ENCODE measurements at places on chromosomes 12 and 14.

- DNase-seq: no peak
Measured at GRCh38 chr12:16063726-16064125, 152.6 kb downstream of the DERA start.

DNA sequence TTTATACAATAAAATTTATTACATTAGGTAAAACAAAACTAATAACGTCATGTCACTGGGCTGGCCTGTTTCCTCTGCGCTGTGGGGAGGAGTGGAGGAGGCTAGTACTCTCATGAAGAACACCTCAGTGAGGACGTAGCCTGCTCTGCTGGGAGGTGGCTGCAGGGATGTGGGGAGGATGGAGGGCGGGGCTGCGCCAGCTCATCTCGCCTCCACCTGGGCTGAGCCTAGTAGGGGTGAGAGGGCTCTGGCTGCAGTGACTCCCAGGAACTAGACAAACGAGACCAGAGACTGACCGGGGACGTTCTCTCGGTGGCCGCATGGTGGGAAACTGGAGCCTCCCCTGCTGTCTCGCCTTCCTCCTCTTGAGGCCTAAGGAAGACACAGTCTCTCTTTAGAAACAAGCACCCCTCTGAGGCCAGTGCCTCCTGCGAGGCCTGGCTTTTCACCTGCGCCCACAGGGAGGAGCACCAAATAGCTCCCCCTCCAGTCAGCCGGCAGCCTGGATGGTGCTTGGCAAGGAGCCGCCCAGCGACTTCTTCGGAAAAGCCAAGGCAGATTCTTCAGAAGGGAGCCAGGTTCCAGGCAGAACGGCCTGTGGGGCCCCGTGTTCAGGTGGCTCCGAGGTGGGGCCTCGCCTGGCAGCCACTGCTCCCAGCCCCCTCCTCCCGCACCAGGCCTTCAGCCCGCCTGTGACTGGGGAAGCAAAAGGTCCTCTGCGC lies 62.4 kb downstream of the PLEKHG3 start:
- DNase-seq: no peak

- DNase-seq: no peak
Measured at GRCh38 chr14:101790232-101790631, 28.7 kb downstream of the PPP2R5C start.

GRCh38 chr12:40107098-40107802 lies 1.4 kb upstream of the SLC2A13 start:
- DNase-seq: peak; percentile 70

- no peak for DNase-seq
Measured at GRCh38 chr12:95337146-95337545, 119.5 kb downstream of the VEZT start.

DNA sequence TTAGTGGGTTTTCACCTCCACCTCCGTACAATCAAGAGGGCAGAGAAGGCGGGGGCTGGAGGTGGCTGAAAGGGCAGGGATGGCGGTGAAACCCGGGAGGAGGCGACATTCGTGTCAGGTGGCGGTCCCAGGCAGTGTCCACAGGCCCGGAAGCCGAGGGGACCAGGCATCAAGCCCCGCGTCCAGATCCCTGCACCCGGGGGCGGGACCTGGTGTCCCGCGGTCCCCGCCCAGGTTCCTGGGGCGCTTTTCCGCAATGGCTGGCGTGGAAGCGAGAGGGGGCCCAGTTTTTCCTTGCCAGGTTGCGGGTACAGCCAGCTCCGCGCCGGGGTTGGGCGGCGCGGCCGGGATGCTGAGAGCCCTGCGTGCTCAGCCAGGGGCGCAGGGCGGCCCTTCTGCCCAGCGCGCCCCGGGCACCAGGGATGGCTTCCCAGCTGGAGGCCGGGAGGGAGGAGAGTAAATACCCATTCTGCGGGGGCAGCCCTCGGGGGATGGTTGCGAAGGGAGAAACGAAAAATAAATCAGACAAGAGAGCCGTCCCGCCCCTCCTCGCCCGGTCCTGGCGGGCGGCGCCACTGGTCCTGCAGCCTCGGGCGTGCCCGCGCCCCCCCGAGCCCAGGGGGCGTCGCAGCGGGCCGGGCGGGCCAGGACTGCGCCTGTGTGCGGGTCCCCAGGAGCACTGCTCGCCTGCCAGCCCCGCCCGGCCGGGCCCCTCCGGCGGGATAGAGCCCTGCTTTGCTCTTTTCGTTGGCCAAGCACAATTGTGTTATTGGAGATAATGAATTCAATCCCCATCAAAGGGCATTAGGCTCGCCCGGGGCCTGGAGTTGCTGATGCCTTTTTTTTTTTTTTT lies 11.5 kb downstream of the FOXA1 start:
- DNase-seq: no peak

GRCh38 chr12:52156757-52157565 lies 34.9 kb downstream of the KRT80 start:
- peak; percentile 92 for DNase-seq

DNA sequence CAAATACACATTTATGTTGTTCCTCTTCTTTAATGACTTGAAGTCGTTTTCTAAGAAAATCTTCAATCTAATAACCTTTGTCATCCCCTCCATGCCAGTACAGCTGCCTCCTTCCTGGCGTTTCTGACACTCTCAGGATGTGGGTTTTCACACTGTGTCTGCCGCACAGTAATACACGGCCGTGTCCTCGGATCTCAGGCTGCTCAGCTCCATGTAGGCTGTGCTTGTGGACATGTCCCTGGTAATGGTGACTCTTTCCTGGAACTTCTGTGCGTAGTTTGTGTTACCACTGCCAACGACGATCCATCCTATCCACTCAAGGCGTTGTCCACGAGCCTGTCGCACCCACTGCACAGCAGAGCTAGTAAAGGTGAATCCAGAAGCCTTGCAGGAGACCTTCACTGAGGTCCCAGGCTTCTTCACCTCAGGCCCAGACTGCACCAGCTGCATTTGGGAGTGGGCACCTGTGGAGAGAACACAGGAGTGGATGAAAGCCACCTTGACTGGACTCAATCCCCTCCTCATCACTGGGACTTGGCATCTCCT lies 1095.9 kb downstream of the TMEM121 start:
- DNase-seq: no peak

DNA sequence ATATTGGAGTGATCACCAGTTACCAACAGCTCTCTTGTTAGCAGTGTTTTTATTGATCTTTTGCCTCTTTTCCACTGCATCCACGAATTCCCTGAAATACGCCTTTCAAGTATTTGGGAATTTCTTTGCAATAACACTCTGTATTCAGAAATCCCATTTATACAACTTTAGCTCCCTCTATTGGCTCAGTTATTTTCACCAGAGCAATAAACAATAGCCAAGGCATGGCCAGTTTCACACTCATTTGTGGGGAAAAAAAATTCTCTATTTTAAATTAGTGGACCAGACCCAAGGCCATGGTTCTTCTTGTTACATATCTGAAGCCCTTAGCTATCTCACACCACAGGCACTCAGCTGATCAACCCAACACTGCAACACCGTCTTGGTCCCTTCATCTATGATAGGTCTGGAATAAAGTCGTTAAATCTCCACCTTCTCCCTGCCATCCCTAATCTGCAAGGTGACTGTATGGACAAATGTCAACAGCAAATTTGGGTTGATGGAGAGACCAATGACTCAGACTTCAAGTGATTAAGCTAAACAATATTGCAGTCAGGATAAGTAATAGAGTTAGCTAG lies 92.4 kb upstream of the TMEM260 start:
- DNase-seq: no peak

- no peak for DNase-seq
Measured at GRCh38 chr14:82045339-82045738, 511.7 kb upstream of the SEL1L start.

- DNase-seq: peak; percentile 33
Measured at GRCh38 chr14:32201816-32202490, at the start of gene RNU6-7. Gene RNU6-7, plus strand, starts transcription at chr14:32202045.

DNA sequence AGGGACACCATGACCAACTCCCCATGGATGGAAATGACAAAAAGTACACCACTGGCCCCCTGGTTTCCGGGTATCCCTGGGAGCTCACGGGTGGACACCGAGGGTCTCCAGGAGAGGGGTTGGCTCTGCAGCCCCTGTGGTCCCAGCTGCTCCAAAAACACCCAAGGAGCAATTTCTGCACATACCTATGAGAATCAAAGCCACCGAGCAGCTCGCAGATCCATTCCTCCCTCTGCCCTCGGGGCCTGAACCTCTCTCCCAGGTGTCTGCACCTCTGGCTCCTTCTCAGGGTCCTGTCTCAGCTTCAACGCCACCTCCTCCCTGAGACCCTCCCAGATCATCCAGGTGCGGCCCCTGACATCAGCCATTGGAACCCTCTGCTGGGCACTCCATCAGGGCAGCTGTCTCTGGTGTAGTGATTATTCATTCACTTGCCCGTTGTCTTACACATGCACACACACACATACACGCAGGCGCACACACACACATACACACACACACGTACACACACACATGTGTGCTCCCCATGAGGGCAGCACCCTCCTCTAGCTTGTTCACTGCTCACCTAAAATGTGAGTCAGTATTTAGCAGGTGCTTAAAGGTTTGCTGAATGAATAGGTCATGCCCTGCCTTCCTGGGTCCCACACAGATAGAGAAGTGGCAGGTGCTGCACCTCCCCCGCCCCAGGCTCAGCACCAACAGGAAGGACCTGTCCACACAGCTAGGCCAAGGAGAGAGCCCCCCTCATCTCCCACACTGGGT lies 5.9 kb downstream of the RIMBP2 start:
- no peak for DNase-seq

DNA sequence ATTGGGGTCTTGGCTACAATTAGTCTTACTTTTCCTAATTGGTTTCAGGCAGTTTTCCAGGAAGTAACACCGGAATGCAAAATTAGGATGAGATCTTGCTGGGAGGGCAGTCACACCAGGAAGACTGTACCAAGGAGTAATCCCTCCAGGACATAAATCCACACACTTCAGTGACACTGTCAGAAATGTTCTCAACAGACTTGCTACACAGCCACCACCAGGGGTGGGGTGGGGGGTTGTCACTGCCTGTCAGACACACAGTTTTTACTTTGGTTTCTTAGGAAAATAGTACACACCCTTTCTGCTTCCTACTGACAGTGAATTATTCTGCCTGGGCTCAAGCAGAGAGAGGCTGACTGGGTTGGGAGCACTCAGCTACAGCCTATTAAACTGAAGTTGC lies 102.9 kb upstream of the CCDC196 start:
- DNase-seq: no peak

DNA sequence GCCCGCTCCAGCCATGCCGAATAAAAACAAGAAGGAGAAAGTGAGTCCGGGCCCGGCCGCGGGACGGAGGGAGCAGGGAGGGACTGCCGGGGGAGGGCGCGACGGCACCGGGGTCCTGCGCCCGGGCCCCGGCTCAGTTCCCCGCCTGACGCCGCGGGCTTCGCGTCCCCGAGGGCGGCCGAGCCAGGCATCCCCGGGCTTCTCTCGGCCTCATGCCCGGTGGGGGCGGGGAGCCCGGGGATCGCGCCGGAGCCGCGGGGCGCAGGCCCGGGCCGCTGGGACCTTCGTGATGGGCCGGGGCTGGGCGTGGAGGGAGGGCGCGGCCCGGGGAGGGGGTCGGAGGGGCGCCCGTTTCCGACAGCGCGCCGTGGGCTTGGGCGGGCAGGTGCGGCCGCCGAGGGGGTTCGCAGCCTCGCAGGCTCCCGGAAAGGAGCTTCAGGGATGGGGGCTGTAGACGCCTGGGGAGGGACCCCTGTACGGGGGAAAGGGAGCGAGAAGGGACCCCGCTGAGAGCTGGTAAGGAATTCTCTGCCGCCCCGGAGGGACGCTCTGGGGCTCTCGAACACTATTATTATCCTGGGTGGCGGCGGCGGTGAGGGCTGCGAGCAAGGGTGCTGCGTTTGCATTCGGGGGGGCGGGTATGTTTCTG lies 496 bp downstream of the PPP2R5C start:
- peak; percentile 80 for DNase-seq

- no peak for DNase-seq
Measured at GRCh38 chr12:11780521-11781101, 131.1 kb downstream of the ETV6 start.

DNA sequence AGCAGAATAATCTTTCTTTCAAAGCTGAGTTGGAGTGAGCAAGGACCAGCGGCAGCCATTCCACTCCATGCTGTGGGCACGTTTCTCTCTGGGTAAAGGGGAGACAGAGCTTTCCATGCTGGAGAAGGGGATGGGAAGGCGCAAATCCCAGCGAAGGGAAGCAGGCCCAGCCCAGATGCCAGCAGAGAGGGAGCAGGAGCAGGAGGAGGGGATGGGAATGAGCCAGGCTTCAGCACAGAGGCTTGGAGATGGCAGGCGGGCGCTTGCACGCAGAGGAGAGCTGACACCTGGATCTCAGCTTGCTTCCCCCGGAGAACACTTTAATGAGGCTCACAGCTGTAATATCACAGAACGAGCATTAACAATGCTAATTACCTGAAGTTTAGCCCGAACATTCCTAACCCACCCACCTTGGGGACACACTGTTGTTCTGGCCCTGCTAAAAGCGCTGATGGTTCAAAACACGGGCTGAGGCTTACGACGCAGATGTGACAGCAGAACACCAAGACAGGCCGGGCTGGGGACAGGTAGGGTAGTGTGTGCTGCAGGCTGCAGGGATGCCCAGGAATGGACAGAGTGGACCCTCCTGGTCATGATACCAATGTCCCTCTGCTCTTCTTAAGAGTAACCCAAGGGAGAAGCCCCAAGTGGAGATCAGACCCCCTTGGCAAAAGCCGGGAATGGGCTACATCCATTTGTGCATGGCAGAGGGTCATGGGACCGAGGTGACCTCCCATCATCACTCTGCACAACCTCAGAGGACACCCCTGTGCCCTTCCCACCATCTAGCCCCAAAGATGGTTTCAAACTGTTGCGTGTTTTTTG lies 288.6 kb downstream of the DPF3 start:
- no peak for DNase-seq

GRCh38 chr14:76876076-76876475 lies 49.9 kb downstream of the LRRC74A start:
- peak; percentile 86 for DNase-seq

DNA sequence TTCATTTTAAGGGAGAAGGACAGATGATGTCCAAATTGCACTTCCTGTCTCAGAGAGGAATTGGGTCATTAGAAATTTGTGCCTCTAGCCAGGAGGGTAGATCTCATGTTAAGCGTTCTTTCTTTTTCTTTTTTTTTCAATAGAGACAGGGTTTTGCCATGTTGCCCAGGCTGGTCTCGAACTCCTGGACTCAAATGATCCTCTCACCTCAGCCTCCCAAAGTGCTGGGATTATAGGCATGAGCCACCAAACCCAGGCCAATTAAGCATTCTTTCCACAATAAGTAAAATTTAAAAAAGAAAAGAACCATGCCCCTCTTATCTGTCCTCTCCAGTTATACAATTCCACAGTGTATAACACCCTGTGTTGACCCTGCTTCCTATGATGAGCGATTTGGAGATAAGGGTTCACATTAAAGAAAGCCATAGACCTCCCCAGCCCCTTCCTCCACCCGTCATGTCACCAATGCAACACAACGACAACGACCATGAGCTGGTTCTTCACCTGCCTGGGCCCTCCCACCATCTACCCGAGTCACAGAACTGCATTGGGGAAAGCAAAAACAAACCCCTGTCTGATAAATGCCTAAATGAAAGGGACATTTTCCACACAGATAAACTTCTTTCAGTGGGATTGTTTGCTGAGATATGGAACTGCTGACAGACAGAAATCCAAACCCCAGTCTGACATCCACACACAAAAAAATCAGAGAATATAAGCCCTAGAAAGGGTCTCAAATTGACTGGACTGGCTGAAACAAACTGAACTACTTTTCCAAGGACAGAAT lies 37.3 kb downstream of the SSH1 start:
- no peak for DNase-seq

Measured in SK-N-SH (cell line).